ENCODE measurements at places on chromosomes 1 and 21. TPM values are rescaled to one million over a fixed set of nuclear protein-coding genes. Genes with fewer than 3 reads are reported as not detected.

The IRF6 gene
- 159 TPM for total RNA-seq

The CRB1 gene
- not detected for total RNA-seq

The ISG15 gene
- total RNA-seq = 12.1 TPM

The TNFRSF9 gene
- total RNA-seq = 0.16 TPM

The VSIG8 gene
- total RNA-seq = 1.2 TPM

The ELF3 gene
- 391 TPM for total RNA-seq

The CELA3A gene
- not detected for total RNA-seq

All from esophagus mucosa (tissue), 1 donor.